ENCODE measurements at places on chromosomes 5 and 9.

DNA sequence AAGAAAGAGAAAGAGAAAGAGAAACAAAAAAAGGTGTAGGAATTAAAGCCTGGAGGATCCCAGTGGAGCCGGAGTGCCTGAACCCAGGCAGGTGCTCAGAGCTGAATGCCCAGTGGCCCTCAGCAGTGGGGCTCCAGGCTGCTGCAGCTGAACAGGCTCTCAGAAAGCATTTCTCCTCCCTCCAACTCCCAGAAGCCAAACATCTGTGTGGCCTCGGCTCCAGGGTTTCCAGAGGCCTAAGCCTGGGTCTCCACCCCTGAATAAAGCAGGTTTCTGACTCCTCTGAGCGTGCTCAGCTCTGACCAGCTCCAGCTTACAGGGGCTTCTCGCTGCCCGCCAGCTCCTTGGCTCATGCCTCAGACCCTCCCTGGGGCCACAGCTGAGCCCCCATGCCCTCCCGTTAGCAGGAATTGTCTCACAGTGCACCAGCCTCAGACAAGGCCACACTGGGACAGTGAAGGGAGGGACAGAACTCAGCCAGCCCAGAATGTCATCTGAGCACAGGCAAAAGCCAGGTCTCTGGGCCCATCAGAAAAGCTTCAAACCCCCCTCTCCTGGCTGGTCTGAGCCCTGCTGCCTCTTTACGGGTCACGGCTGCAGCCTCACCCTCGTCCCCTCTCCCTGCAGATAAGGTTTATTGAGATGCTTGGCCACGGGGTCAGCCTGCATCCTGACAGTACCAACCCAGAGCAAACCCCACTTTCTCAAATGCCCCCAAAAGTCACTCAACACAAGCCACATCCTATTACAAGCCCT, 114.4 kb upstream of the PPP1R26 start:
- no peak for DNase-seq

GRCh38 chr5:11027660-11028059, 266.6 kb upstream of the DAP start:
- DNase-seq = no peak

GRCh38 chr5:32664523-32664922, 46.6 kb upstream of the NPR3 start:
- DNase-seq = no peak

GRCh38 chr9:89661391-89661949, 56.7 kb downstream of the GADD45G start:
- no peak for DNase-seq

DNA sequence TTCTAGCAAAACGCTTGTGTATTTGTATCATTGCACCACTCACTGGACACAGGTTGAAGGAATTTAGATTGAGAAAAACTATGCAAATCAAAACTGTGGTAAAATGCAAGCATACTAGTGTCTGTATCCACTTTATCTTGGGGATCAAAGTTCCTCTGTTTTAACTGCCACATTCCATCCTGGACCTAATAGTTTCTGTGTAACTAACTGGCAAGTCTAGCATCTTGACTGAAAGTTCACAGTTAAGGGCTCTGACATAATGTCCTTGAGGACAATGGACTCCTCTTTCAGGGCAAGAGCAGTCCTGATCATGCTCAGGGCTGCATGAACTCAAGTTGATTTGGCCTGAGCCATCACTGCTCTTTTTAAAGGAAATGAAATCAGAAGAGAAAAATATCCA, 30.7 kb downstream of the NFIB start:
- no peak for DNase-seq

DNA sequence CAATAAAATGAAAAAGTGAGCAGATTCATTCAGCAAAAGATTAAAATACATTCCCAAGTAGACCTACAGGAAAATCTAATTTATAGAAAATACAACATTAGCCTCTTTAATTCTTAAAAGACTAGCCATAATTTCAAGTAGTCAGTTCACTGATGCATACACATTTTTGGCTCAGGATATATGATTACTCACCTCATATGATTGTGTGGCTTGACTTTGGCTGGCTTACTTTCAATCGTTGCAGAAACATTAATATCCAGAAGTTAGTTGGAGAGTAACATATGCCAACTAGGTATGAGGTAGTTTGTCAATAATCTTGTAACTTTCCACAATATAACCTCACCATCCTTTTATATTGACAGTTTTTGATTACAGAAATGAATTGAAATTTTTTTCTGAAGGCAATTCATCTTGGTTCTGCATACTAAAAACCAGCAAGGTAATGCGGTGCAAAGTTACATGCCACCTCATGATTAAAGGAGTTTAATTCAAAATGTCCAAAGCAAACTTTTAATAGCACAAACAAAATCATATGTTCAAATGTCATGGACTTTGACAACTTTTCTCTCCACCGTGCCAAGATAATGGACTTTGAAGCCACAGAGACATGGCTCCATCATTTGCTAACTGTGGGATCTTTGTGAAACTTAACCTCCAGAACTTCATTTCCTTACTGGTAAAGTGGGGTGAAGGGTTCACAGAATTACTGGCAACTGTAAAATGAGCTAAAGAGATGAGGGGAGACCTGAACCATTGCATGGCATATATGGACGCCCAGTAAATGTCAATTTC, 76.6 kb upstream of the PAM start:
- DNase-seq = no peak

- DNase-seq = no peak
Measured at GRCh38 chr5:131916481-131916880, 29.0 kb downstream of the MEIKIN start.

DNA sequence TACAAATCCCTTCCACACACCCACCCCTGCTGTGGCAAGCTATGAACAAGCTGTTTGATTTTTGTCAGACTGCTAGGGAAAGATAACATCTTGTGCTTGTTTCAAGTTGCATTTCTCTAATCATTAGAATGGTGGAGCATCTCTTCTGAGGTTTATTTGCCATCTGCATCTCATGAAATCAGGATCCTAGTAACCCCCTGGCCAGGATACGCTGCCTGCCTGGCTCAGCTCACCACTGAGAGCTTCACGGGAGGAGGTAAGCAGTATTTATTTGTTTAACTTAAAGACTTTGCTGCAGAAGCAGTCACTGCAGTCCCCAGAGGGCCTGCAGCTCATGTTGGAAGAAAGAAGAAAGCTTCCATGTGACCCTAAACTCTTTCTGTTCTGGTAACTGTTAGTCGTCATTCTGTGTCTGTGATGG, 83.3 kb upstream of the CXCL14 start:
- DNase-seq = no peak

- no peak for DNase-seq
Measured at GRCh38 chr9:32854271-32854670, 70.9 kb downstream of the TMEM215 start.

DNA sequence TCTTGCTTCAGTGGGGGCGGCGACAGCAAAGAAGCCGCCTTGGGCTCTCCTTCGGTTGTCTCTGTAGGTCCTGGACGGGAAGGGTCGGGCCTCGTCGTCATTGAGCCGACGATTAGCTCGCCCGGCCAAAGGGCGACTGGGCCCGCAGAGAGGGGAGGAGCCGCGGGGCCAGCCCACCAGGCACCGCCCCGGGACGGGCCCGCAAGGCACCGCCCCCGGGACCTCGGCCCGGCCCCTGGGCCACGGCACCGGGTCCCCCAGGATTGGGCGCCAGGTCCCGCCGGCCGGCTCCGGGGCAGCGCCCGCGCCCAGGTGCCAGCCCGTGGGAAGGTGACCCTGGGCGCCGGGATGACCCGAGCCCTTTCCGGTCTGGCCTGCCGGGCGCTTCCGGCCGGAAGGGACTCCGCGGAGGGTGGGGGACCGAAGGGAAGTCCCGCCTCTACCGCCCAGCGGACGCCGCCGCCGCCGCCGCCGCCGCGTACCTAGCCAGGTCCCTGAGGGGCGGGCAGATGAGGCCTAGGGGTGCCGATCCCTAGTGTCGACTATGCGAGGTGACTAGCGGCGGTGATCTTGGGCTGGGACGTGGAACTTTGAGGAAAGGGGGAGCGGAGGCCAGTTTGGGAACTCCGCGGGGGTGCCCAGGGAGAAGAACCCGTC, at the start of the genes GBA2 and RGP1:
Gene GBA2, minus strand, starts transcription at position 371 of the 657 bp plus-strand sequence. CDS start 524 bp downstream, outside the sequence.
Gene RGP1, plus strand, starts transcription at position 430 of the 657 bp plus-strand sequence. CDS start 469 bp downstream, outside the sequence.
- DNase-seq = peak; percentile 82

DNA sequence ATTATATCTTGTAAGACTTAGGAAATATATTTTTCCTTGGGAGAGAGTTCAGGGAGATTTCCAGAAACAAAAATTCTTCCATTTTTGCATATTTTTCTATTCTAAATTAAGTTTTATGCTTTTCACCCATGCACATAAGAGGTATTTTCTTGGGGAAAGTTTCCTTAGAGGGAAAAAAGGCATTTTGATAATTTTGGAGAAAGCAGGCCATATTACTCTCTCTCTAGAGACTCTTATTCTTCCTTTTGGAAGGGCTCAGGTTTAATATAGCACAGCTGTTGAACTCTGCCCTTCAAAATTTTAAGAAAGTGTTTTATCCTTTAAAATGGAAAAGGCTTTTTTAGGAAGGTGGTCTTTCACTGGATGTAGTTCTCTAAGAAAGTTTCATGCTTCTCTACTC, 8.0 kb downstream of the NDUFS4 start:
- no peak for DNase-seq

DNA sequence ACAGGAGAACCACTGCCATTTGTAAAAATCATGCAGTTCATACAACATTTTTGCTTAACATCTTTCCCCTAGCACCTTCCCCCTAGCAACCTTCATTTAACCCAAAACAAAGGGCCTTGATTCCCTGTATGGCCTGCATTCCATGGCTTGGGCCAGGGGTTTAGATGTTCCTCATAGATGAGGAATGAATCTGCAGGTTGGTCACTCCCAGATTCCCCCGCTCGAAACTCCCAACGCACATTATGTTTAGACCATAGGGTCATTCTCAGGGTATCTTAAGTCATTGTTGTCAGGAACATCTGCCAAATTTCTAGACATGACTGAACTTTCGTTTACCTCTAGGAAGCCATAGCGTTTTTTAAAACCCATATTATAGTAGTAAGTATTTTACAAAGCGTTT, 282.2 kb upstream of the VLDLR start:
- no peak for DNase-seq

GRCh38 chr9:123863164-123863855, 66.6 kb downstream of the DENND1A start:
- DNase-seq = no peak

DNA sequence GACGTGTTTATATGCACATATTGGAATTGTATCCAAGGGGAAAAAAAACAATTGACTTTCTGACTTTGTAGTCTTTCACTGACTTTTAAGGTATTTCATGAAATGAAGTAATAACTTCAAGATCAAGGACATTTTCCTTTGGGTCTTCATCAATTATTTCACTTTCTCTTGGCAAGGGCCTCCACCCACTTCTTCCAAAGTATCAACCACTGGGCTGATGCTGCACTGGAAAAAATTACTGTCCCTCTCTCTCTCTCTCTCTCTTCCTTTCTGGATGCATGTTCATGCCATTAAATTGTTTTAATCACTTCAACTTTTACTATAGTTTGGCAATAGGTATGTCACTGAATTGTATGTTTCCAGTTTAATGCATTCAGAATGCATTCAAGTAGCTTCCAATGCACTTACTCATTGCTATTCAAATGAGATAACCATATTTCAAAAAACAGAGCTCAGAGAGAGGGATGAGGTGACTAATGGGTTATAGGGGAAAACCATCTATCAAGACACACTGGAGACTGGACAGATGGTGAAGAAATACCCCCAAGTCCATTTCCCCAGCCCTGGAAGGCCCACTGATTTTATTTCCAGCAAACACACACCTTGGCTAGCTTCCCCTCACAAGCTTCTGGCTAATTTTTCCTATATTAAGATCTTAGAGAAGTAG, 585.3 kb downstream of the EBF1 start:
- no peak for DNase-seq

GRCh38 chr5:122286541-122286940, 25.5 kb upstream of the SNCAIP start:
- DNase-seq = no peak

DNA sequence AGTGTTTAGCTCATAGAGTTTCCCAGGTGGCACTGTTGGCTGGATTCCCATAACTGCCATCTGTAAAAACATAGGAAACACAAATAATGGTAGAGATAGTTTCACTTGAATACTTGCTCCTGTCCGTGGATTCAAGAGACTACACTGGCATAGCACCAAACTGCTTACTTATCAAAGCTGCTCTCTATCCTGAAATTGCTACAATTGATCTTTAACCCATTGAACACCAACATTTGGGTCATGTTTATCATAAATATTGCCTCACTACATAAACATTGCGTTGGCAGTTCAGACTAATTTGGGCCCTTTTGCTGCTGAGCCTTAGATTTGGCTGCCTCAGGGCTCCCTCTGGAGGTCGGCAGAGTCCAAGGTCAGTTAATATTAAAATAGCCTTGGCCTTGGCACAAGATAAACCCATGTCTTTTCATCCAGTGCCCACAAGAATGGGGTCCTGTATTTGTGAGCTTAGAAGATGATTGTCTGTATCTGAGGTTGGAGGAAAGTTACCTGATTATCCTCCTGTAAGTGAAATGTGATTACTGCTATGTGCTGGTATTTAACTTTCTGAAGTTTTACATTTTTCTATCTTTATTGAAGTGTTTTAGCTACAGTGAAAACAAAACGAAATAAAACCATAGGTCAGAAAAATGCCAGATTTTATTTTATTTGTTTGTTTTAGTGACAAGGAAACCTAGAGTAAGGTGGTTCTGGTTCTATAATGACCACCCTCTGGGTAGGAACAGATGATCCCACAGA, 4.0 kb upstream of the RANBP3L start:
- peak; percentile 40 for DNase-seq

- DNase-seq = no peak
Measured at GRCh38 chr5:125470280-125470902, 724.0 kb upstream of the ZNF608 start.

GRCh38 chr5:76403766-76404222, 709 bp downstream of the IQGAP2 start:
- peak; percentile 23 for DNase-seq

DNA sequence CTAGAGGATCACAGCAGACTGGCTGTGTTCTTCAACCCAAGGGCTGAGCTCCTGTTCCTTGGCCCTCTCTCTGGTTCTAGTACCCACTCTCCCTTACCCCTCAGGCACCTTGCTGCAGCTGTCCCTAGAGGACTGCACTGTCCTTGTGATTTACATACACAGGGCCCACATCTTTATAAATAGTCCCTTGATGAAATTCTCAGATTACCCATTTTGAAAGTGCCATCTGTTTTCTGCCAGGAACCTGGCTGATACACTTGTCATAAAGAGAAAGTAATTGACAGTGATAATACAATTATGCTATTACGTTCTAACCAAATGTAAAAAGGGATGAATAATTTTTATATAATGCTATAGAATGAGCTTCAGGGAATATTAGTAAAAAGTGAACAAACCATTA, 16.5 kb upstream of the SPARC start:
- DNase-seq = no peak

DNA sequence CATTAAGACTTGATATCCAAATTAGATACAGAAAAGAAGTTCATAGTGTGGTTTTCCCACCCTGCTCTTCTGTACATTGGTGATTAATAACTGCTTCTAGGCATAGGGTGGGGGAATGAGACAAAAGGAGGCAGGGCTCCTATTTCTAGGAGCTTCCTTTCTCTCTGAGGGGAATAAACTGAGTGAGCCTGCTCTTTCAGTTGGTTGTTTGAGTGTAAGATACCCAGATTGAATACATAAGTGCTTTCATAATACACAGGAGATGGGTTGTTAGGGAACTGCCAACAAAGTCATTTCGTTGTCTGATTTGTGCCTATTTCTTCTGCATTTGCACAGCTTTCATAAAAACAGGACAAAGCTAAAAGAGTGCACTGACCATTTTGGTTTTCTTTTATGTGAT, 48.9 kb upstream of the TTC23L start:
- no peak for DNase-seq
